ENCODE measurements at places on chromosomes 12 and 14.

DNA sequence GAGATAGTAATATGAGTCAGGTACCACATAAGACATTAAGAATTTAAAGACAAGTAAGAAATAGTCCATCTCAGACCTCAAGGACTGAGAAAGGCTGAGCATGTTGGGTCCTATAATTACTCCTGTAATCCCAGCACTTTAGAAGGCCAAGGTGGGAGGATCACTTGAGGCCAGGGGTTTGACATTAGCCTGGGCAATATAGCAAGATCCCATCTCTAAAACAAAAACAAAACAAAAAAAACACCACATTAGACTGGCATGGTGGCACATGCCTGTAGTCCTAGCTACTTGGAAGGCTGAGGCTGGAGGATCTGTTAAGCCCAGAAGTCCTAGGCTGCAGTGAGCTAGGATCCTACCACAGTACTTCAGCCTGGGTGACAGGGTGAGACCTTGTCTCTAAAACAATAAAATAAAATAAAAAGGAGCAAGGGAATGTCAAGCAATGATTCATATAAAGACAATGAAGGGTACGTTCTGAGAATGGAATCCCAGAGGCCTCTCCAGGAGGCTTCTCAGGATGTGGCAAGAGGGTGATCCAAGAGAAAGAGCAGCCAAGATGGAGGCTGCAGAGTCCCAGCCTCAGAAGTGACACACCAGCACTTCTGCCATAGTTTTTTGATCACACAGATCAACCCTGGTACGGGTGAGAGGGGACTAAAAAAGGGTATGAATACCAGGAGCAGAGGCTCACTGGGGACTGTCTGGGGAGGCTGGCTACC lies 206.4 kb downstream of the CRADD start:
- DNase-seq, result peak; percentile 81

DNA sequence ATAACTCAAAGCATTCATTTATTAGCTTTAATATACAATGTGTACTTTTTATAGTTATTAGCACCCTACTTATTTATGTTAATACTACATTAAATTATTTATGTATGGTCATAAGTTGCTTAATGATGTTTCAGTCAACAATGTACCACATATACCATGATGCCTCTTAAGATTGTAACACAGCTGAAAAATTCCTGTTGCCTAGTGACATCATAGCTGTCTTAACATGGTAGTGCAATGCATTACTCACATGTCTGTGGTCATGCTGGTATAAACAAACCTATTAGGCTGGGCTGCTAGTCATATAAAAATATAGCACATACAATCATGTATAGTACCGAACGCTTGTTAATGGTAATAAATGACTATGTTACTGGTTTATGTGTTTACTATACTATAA lies 120.4 kb downstream of the ANO6 start:
- peak; percentile 57 for DNase-seq

- no peak for DNase-seq
These were observed 360.4 kb downstream of the RGS6 start for GRCh38 chr14:72292689-72293024.

DNA sequence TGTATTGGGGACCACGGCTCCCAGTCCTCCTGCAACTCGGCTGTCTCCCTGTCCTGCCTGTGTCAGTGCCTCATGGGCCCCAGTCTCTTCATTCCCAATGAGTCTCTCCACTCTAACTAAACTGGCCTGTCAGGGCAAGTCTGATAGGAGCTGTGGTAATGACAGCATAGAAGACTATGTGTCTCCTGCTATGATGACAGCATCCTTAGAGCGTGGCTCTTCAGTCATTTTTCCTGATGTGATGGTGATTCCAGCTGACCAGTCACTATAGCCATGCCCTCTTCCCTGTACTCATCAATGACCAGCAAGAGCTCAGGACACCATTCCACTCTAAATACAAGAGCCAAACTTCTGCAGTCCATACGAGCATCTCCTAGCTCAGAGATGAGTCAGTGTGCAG lies 339.8 kb downstream of the PCNX1 start:
- DNase-seq, result no peak

DNA sequence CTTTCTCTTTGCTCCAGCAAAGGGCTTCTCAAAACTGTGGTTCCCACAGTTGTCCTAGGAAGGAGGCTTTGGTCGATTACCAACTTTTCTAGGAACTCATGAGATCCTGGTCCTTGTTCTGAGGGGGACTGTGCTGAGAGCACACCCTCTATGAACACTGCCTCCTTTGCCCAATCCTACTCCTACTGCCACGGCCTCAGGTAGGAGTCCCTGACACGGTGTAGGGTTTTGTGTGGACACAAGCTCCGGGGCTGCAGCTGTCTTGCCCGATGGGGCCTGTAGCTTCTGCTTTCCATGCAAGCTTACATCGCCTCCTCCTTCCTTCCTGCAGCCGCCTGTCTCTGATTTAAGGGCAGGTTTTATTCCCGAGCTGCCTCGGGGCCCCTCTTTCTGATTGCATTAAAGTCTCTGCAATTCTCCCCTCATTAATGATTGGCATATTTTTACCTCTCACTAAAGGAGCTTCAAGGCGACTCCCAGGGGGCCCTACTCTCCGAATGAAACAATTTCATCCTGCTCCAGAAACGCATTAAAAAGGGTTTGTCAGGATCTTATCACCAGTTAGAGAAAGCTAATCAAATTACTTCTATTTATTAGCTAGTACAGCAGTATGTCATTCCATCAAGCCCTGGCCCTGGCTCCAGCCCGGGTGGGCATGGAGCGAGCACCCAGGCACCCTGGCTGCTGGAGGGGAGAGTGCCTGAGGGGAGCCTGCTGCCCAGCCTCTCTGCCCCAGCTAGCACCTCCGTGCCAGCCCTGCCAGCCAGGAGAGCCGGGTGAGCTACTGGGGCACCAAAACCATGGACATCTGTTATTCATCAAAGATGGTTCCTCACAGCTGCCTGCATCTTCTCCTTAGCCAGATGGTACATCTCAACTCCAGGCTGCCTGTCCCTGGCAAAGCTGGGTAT lies 38.0 kb upstream of the ESRRB start:
- DNase-seq, result no peak

- DNase-seq, result no peak
These were observed 20.5 kb downstream of the TMEM116 start for GRCh38 chr12:111992464-111992863.

DNA sequence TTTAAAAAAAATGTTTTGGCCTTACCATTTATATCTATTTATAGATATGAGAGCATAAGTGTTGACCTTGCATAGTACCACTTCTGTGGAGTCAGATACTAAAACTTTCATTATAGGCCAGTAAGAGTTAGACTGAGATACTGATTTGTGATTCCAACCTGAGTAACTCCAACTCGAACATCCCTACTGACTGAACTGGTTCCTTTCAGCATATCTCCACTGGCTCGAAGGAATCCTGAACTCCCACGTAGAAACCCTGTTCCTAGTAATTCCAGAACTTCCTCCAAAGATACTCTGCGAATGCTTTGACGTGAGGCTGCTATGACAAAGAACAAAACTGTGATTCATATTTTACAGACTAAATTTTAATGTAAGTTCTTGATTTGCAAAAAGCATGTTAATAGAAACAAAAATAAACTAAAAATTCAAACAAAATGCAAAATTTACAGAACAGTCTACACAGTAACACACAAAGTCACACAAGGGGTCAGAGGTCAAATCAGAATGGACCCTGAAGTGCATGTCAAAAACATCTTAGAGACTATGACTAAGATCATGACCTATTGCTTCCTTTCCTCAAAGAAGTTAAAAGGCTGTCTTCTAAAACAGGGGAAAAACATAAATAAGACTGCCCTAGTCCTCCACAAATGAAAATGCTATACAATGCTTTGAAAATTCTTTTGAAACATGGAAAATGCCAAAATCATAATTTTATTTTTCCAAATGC lies 31.5 kb downstream of the HEATR5A start:
- DNase-seq, result no peak

DNA sequence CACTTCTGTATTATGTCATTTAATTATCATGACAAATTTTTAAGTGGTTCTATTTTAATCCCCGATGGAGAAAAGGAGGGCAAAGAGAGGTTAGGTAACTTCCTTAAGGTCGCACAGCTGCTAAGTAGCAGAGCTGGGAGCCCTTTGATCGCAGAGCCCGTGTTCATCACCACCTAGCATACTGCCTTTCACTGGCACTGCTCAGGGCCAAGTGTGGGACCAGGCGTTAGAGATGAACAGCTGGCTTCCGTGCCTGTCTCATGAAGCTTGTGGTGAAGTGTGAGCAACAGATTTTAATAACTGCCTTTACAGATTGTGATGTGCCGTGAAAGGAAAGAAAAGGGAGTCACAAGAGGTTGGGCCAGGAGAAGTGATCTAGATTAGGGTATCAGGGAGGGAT lies 273.6 kb downstream of the AKAP6 start:
- no peak for DNase-seq

GRCh38 chr12:12683725-12684124 lies 12.3 kb downstream of the GPR19 start:
- no peak for DNase-seq

- no peak for DNase-seq
These were observed 22.6 kb downstream of the PLXNC1 start for GRCh38 chr12:94170690-94171594.

- no peak for DNase-seq
These were observed 151.5 kb upstream of the PRICKLE1 start for GRCh38 chr12:42741091-42741490.

DNA sequence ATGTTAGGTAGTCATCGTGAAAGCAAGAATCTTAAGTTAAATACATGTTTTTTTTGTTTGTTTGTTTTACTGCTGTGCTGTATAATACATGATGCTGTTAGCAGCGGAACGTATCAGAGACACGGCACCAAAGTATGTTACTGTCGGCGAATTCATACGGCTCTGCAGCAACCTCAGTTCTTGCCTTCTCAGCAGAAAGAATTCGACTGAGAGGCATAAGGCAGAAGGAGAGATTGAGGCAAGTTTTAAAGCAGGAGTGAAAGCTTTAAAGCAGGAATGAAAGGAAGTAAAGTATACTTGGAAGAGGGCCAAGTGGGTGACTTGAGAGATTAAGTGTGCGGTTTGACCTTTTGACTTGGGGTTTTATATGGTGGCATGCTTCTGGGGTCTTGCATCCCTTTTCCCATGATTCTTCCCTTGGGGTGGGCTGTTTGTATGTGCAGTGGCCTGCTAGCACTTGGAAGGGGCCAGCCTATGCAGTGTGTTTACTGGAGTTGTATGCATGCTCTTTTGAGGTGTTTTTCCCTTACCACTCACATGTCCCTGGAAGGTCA lies 23.7 kb downstream of the LEMD3 start:
- DNase-seq, result no peak

- no peak for DNase-seq
These were observed 105.1 kb downstream of the STXBP6 start for GRCh38 chr14:24944800-24945199.

DNA sequence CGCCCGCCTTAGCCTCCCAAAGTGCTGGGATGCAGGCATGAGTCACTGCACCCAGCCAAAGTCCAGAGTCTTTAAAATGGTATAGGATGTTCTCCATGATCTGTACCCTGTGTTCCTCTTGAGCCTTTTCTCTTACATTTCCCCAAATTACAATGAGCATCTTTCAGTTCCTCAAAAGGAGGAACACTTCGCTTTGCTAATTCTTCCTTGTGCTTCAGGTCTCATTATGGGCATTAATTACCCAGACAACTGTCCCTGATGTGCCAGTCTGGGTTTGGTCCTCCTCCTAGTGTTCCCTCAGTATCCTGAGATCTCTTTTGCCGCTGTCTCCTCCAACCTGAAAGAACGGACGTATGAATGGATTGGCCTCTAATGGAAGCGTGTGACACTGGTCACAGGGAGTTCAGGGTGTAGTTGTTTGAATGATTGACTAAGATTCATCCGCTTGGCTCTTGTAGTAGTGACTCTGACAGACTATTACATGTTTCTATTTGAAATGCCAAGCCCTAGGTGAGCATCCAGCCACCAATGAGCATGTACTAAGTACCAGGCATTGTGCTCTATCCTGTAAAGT lies 8.2 kb downstream of the PRKCH start:
- DNase-seq, result no peak

- no peak for DNase-seq
These were observed 2.3 kb upstream of the CYP46A1 start for GRCh38 chr14:99681832-99682148.

DNA sequence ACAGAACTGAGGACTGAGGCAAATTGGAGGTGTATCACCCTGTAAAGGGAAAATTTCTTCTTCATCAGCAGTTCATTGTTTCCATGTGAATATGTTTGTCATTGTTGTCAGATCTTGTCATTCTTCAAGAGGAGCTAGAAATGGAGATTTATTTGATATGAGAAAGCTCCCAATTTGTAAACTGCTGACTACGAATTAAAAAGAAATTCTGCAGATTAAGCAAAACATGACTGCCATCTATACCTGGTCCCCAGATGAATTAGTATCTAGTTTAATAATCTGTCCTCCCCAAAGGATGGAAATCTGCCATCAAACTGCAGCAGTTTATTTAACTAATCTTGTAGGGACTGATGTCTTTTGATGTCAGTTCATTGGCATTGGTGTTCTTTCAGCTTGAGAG lies 162.8 kb downstream of the TRHDE start:
- DNase-seq, result no peak

GRCh38 chr12:53667080-53667479 lies 8.8 kb downstream of the ATP5MC2 start:
- no peak for DNase-seq

GRCh38 chr14:54975856-54976255 lies 51.0 kb downstream of the WDHD1 start:
- DNase-seq, result no peak

DNA sequence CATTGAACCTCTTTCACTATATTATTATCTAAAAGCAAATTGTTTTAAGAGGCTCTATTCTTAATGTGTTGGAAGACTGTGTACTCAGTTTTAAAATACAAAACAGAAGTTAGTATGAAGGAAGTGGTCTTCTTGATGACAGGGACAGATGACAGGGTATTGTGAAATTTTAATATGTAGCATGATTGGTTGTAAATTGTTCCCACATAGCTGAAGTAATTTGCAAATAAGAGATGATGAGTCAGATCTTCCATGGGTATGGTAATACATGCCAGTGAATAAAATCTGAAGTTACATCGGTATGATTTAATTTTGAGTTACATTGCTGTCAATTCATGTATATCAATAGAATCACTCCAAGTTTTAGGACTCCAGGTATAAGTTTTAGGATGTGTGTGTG lies 454.8 kb downstream of the AEBP2 start:
- no peak for DNase-seq

DNA sequence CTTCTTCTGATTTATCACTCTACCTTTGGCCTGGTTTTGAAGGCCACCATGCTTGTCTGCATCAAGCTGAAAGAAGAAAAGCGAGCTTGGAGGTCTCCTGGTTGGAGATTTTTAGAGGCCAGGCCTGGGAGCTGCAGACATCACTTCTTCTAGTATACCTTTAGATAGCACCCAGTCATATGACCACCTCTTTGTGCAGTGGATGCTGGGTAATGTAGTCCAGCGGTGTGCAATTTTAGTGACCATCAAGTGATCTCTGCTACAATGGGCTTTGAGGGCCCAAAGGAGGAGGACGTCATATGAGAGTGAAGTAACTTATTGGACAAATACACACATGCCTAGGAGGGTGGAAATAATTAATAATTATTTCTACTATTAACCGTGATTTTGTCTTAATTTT lies 15.2 kb upstream of the WNT5B start:
- DNase-seq, result no peak

Measured in GM04504 (cell line).